ENCODE measurements at places on chromosomes 12 and 14.

DNA sequence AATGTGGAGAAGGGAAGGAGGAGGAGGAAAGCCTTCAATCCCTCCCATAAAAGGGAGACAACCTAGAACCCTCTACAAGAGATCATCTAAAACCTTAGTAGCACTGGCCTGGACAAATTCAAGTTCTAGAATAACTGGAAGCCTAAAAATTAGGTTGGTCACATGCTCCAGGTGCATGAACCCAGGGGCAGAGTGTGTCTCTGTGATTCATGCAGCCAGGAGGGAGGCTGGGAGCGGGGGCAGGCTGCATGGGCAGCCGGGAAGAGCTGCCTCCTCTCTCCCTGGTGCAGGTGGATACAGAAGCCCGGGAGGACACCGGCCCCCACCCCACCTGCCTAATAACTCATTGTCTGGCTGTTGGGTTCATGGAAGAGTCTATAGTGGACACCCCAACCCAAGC, 38.6 kb downstream of the CCDC85C start:
- no peak for DNase-seq

DNA sequence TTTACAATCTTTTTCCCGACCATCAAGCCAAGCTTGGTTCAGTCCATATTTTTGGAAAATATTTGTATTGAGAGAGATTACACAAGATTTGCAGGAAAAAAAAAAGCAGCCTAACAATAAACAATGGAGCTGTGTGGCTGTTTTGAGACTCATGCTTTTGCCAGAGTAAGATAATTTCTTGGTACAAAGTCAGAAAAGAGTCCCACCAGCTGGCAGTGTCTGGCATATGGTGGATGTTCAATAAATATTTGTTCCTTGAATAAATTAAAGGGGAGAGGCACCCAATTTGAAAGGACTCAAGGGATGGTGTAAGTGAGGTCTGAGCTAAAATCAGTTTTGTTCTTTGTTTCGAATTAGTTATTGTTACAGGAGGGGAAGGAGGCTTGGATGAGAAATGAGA, 78.1 kb upstream of the RPH3A start:
- no peak for DNase-seq

DNA sequence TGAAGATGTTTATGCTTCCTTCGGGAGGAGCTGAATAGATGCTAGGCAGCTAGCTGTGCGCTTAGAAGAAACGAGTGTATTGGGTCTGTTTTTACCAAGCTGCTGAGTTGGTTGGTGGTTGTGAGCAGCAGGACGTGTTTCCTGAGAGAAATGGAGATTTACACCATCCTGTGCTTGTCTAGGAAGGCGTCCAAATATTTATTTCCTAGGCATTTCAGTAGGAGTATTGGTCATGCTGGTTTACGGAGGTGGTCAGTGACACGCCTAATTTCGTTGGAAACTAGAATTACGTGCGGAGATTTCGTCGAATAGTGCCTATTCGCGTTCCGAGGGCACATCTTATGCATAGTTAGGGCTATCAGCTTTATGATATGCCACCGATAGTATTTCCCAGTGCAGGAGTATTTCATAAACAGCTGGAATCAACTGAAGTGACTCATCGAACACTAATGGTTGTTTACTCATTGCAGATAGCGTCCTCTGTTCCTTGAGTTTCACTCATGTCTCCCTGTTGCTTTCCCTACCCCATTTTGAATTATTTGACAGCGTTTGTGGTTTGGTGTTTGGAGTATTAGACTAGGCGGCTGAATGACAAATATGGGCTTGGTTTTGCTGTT, 780 bp downstream of the TBC1D15 start:
- DNase-seq = no peak

- no peak for DNase-seq
These were observed 17.2 kb upstream of the CACNA1C start for GRCh38 chr12:2035431-2036055.

GRCh38 chr12:130863298-130863697, 8.6 kb upstream of the RAN start:
- no peak for DNase-seq

DNA sequence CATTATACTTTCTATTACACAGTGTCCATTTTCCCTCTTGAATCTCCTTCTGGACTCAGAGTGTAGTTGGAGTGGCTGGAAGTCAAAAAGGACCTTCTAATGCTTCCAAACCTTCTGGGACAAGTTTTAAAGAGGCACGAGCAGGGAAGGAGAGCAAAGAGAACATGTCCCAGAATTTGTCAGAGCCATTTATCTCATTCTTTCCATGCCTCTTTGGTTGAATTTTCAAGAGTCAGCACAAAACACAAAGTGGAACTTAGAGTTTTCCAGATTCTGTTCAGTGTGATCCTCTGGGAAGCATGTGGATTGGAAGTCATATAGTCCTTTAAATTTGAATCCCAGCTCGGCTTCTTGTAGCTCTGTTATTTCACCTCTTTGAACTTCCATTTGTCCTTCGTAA, 138.2 kb upstream of the PWP1 start:
- DNase-seq = no peak
